Endothelial cell (in vitro differentiated cells): ENCODE measurements at places on chromosomes 7 and 10. TPM values are rescaled to one million over a fixed set of nuclear protein-coding genes. Genes with fewer than 3 reads are reported as not detected.

DNA sequence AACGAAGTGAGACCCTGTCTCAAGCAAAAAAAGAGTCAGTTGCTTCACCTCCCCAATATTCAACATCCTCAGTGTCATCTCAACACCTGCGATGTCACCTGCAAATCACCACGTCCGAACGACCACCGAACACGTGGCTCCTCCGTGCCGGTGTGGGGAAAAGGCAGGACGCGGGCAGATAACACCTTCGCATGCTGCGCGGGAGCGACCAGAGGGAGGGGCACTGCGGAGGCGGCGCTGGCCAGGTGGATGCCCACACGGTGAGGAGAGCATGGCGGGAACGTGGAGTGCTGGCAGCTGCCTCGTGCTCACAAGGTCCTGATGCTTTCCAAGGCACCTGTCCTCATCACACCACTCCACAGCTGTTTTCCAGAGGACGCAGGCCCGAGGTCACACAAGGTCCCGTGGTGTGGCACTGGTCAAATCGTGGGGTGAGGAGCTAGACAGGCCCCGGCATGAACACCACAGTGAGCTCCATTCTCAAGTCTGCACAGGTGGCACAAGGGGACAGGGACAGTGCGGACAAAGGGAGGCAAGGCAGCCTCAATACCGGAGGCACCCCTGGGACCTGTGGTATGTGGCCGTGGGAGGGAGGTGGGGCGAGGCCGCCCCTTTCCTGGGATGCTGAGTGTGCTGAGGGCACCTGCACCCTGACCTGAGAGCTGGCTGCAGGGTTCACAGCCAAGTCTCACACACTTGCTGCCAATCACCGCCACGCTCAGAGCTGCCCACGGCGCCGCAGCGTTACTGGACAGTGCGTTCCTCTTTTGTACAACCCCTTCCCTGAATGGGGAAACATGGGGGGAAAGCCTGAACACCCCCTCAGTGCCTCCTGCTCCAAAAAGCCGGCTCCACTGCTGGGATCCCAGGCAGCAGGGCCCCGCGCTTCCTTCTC is 13.0 kb downstream of the TUBGCP2 start:
- no peak for DNase-seq
- no peak overlapping the region for H3K4me3 ChIP-seq
- H3K4me1 ChIP-seq = no peaks in the 10 kb centered on the region
- peaks cover 29% of the 10 kb centered on the region for H3K36me3 ChIP-seq

DNA sequence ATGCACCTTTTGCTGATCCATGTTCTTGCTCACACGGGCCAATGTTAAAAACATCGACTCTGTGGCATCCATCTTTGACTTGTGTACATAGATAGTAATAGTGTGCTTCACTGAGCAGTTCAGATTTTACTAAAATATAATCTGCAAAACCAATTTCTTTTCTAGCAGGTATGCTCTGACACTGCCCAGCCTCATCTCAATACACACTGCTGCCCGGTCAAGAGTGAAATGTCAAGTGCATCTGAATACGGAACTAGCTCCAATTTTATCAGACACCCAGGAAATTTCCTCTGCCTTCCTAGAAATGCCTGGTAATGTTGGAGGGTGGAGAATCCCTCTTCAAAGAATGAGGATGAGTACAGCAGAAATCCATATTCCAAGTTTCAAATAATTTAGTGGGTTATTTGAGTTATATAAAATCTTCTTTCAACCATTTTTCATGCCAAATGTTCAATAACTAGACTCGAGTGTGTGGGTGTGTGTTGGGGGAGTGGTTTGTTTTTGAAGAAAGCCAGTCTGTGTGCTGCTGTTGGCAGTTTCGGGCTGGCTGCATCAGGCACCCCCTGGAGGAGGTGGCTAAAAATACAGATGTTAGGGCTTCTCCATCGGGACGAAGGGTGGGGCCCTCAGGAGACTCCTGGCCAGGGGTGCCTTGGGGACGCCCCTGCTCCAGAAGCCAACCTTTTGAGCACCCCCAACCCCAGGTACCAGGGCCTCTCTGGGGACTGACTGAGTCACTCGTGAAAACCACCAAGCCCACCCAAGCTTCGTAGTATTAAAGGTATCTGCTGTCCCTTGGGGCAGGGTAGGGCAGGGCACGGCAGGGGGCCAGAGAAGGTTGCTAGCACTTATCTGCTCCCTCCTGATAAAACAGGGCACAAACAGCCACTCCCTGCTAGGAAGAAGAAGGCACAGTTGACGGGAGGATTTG is 15.4 kb downstream of the CTBP2 start:
- no peak overlapping the region for H3K27ac ChIP-seq
- peaks cover 29% of the 10 kb centered on the region for H3K36me3 ChIP-seq
- H3K4me3 ChIP-seq = no peak overlapping the region
- H3K27me3 ChIP-seq = peaks cover 5% of the 10 kb centered on the region

DNA sequence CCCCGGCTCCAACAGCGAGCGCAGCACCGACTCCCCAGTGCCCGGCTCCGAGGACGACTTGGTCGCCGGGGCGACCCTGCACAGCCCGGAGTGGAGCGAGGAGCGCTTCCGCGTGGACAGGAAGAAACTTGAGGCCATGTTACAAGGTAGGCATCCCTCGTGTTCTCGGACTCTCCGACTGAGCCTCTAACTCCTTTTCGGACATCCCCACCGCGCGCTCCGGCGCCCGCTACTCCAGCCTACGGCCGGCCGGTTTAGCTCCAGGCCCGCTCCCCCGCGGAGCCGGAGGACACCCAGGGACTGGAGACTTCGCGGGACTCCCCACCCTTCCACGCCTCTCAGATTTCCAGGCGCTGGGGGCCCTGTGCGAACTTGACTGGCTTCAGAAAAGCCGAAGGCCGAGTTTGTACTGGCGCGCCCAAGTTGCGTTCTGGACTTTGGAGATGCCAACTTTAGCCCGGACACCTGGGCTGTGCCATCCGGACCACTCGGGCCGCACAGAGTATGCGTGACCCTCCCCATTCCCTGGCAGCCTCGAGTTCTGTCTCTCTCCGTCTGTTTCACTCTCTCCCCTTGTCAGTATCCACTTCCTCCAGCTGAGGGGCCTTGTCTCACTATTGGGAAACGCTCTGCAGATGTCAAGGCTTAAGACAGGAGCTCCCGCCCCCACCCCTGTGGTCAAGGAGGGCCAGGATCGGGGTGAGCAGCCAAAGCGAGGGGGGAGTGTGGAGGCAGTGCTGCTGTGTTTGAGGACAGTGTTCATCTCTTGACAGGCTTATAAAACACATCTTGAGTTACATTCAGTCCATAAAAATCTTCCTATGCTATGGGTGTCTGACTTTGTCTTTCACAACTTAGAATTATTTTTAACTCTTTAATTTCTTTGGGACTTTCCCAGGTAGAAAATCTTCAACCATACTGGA is 777 bp downstream of the BICC1 start:
- DNase-seq = peak; percentile 31
- H3K27ac ChIP-seq = no peak overlapping the region
- H3K27me3 ChIP-seq = peaks cover 3% of the 10 kb centered on the region
- H3K4me3 ChIP-seq = peak overlapping the region; percentile 92
- H3K4me1 ChIP-seq = peaks cover 10% of the 10 kb centered on the region

Gene BAZ1B
- 56.5 TPM for total RNA-seq

DNA sequence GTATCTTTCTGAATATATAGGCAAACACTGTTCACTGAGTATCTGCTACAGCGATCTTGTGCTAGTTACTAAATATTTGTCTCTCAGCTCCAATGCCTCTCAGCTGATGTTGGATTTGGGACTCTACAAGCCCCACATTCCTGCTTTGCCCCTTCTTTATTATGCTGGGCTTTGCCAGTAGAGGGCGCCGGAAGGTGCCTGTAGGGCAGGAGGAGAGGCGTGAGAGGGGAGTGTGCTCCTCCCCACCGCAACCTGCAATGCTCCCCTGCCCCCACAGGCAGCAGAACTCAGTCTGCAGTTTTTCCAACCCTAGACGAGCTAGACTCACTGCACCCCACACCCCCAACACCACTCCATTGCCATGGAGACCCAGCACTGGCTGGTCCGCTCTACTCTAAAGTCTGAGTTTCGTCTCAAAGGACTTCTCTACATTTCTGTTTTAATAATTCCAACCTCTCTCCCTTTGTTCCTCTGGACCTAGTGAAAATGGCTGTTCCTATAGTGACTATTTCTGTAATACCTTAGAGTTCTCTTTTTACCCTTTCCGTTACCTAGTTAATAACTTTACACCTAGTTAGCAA is 337.6 kb downstream of the CCSER2 start:
- no peaks in the 10 kb centered on the region for H3K27me3 ChIP-seq
- H3K36me3 ChIP-seq = no peaks in the 10 kb centered on the region
- H3K27ac ChIP-seq = no peak overlapping the region
- H3K4me1 ChIP-seq = no peaks in the 10 kb centered on the region
- H3K4me3 ChIP-seq = no peak overlapping the region

- H3K27me3 ChIP-seq = no peaks in the 10 kb centered on the region
- DNase-seq = no peak
- H3K36me3 ChIP-seq = peaks cover 6% of the 10 kb centered on the region
- no peaks in the 10 kb centered on the region for H3K4me1 ChIP-seq
Observed at GRCh38 chr10:32556783-32557395, 110.9 kb downstream of the CCDC7 start.

GRCh38 chr7:114426824-114427223 is 12.2 kb downstream of the FOXP2 start:
- H3K4me3 ChIP-seq = no peak overlapping the region
- no peak overlapping the region for H3K27ac ChIP-seq
- H3K36me3 ChIP-seq = no peaks in the 10 kb centered on the region

Gene UBTD1
- total RNA-seq = 78.0 TPM

DNA sequence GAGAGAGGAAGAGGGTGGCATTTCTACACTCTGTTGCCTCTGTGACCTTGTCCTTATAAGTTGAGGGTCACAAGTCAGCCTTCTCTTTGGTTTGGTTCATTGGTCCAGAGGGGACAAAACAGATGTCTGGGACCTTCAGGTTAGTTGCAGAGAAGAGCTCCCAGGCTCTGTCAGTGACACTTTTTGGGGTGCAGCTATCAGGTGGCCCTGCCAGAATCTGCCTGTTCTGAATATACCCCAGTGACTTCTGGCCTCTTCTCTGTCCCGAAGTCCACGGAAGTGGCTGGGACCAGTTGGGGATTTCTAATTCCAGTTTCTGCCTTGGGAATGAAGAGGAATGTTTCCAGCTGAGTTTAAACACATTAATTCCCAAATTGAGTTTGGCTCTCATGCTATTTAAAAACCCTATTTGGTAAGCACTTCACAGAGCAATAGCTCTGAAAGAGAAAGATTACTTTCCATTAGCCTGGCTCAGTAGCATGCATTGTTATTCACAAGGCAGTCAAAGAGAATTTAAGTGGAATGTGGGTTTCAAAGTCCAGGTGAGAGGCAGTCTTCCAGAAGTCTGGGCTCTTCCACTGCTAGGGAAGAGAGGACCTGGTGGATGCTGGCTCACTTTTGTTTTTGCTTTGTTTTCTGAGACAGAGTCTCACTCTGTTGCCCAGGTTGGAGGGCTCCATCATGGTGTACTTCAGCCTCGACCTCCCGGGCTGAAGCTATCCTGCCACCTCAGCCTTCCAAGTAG is 237.8 kb upstream of the GALNT17 start:
- DNase-seq = no peak
- H3K36me3 ChIP-seq = peaks cover 5% of the 10 kb centered on the region
- no peaks in the 10 kb centered on the region for H3K4me1 ChIP-seq
- H3K4me3 ChIP-seq = no peak overlapping the region

- H3K4me1 ChIP-seq = peaks cover 4% of the 10 kb centered on the region
- H3K27ac ChIP-seq = no peak overlapping the region
- no peak for DNase-seq
- no peak overlapping the region for H3K4me3 ChIP-seq
Observed at GRCh38 chr7:132243051-132243450, 333.2 kb downstream of the PLXNA4 start.

GRCh38 chr7:101211501-101211900 is 5.9 kb downstream of the PLOD3 start:
- H3K27ac ChIP-seq = no peak overlapping the region
- H3K4me1 ChIP-seq = peaks cover 3% of the 10 kb centered on the region
- H3K27me3 ChIP-seq = peaks cover 6% of the 10 kb centered on the region

DNA sequence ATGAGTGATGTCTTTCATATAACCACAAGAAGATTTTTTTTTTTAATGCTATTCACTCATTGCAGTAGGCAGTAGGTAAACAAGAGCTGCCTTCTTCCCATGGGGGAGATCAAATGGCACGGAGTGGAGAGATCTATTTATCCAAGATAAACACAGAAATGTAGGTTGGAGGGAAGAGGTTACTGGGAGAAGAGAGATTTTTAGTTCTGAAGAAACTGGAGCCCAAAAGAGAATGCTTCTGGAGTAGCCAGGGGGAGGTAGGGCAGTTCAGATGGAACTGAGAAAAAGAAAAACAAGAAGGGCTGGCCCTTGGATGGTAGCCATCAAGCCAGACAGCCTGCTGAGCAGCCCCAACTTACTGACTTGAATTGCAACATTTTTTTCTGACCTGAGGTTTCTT is 270.1 kb upstream of the TPK1 start:
- H3K4me3 ChIP-seq = no peak overlapping the region
- no peaks in the 10 kb centered on the region for H3K36me3 ChIP-seq
- DNase-seq = no peak
- no peaks in the 10 kb centered on the region for H3K27me3 ChIP-seq
- H3K4me1 ChIP-seq = no peaks in the 10 kb centered on the region

Gene TDRD1
- total RNA-seq = 0.18 TPM

Gene RET
- total RNA-seq = 0.28 TPM

Gene ERVW-1
- not detected for total RNA-seq

DNA sequence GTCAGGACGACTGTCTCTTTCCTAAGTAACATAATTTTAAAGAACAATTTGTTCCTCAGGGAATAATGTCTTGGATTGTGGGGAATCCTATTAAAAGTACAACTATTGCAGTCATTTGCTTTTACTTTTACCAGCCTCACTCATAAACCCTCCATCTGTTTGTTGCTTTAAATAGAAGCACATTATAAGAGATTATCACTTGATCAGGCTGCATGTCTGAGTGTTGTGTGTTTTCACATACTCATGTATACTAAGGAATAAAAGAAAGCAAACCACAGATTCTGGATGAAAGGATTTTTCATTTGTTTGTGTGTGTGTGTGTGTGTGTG is 1077.8 kb downstream of the KCNMA1 start:
- H3K27me3 ChIP-seq = no peaks in the 10 kb centered on the region
- H3K36me3 ChIP-seq = no peaks in the 10 kb centered on the region
- no peak overlapping the region for H3K4me3 ChIP-seq
- H3K27ac ChIP-seq = no peak overlapping the region
- H3K4me1 ChIP-seq = no peaks in the 10 kb centered on the region

DNA sequence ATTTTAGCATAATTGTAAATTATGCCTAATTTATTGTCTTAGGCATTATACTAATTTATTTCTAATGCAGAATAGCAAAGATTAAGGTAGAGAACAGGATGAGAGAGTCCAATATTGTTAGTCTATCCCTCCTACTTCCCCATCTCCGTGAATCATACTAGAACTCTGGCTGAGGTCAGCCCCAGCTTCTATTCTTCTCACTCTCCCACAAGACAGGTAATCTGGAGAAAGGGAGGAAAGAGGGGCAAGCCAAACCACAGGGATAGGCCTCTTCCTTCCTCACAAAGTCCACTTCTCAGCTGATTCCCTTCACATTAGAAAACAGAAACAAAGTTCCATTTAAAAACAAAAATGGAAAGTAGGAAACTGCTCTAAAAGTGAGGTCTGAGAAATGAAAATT is 117.5 kb upstream of the LAMB4 start:
- H3K36me3 ChIP-seq = no peaks in the 10 kb centered on the region
- no peak for DNase-seq
- peaks cover 10% of the 10 kb centered on the region for H3K4me1 ChIP-seq
- H3K27me3 ChIP-seq = peaks cover 2% of the 10 kb centered on the region

- no peaks in the 10 kb centered on the region for H3K36me3 ChIP-seq
- no peak for DNase-seq
- H3K4me3 ChIP-seq = no peak overlapping the region
Observed at GRCh38 chr10:131638880-131639278, 261.9 kb upstream of the PPP2R2D start.

- no peaks in the 10 kb centered on the region for H3K36me3 ChIP-seq
- peak; percentile 66 for DNase-seq
- no peaks in the 10 kb centered on the region for H3K27me3 ChIP-seq
- no peak overlapping the region for H3K4me3 ChIP-seq
- no peaks in the 10 kb centered on the region for H3K4me1 ChIP-seq
Observed at GRCh38 chr7:91034459-91035368, 229.5 kb upstream of the FZD1 start.
